ENCODE measurements at places on chromosomes 11 and 22. TPM values are rescaled to one million over a fixed set of nuclear protein-coding genes. Genes with fewer than 3 reads are reported as not detected.

The BUD13 gene
- total RNA-seq: 18.1 TPM

DNA sequence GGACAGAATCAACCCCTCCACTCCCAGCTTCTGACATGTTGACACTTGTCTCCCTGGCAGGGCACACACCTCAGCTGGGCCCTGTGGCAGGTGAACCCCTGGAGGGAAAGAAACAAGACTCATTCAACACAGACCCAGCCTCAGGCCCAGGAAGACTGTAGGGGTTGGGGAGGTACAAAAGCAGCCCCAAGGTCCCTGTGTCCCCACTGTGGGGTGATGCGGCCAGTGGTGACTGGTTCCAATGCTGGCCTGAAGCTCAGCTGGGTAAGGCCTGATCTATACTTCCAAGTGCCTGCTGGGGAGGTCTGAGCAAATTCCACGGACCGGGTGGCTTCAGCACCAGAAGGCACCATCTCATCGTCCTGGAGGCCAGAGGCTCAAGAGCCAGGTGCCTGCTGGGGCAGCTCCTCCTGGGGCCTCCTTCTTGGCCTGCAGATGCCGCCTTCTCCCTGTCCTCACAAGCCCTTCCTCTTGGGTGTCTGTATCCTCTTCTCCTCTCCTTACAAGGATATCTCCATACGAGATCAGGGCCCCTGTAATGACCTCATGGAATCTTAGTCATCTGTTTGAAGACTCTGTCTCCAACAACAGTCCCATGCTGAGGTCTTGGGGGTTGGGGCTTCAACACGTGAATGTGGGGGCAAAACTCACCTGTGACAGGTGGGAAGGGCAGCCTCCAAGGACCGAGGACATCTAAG is 1492.1 kb downstream of the BRD1 start:
- DNase-seq: no peak

GRCh38 chr11:69530278-69531070 is 49.0 kb downstream of the LINC01488 start:
- no peak for DNase-seq

The CRYBA4 gene
- total RNA-seq: not detected

- no peak for DNase-seq
Observed at GRCh38 chr11:121246021-121246768, 46.4 kb upstream of the SC5D start.

The MS4A6A gene
- not detected for total RNA-seq

DNA sequence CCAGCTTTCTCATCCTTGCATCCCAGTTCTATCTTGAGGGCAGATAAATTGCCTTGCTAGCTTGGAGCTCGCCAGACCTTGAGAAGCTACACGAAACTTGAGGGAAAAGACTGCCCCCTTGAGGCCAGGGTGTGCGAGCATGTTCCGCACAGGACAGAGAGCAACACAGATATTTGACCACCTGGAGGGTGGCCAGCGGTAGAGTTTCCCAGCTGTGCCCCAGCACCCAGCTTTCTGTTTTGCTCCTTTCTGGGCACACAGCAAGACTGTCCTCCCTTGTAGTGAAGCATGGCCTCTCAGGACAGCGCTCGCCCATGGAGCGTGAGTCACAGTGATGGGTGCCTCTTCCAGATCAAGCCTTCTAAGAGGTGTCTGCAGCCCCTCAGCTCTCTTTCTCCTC is 23.5 kb downstream of the SPATA19 start:
- no peak for DNase-seq

The BIRC3 gene
- total RNA-seq: 12.6 TPM

GRCh38 chr22:39942439-39943230 is 17.6 kb upstream of the TMA7B start:
- DNase-seq: no peak

GRCh38 chr11:130121445-130121978 is 38.1 kb upstream of the ST14 start:
- DNase-seq: no peak

DNA sequence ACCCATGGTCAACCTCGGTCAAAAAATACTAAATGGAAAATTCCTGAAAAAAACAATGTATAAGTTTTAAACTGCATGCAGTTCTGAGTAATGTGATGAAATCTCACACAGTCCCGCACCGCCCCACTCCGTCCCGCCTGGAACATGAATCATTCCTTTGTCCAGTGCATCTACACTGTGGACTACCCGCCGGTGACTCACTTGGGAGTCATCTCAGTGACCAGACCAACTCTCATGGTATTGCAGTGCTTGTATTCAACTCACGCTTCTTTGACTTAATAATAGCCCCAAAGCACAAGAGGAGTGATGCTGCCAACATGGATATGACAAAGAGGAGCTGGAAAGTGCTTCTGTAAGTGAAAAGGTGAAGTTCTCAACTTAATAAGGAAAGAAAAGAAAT is 48.8 kb downstream of the ARHGAP32 start:
- DNase-seq: peak; percentile 84

The CACNA1I gene
- total RNA-seq: not detected

DNA sequence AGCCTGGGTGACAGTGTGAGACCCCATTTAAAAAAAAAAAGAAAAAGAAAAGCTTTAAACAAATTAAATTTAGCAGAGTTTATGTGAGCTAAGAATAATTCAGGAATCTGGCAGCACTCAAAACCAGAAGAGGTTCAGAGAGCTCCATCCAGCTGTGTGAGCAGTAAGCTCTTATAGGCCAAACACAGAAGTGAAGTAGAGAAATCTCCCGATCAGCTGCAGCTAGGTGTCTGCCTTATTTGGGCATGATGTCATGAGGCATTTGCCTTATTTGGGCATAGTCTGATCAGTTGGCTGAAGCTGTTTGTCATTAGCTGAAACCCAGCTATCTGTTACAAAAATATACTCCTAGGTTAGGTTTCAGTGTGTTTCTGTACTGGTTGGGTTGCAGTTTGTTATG is 8.2 kb downstream of the MS4A15 start:
- no peak for DNase-seq

DNA sequence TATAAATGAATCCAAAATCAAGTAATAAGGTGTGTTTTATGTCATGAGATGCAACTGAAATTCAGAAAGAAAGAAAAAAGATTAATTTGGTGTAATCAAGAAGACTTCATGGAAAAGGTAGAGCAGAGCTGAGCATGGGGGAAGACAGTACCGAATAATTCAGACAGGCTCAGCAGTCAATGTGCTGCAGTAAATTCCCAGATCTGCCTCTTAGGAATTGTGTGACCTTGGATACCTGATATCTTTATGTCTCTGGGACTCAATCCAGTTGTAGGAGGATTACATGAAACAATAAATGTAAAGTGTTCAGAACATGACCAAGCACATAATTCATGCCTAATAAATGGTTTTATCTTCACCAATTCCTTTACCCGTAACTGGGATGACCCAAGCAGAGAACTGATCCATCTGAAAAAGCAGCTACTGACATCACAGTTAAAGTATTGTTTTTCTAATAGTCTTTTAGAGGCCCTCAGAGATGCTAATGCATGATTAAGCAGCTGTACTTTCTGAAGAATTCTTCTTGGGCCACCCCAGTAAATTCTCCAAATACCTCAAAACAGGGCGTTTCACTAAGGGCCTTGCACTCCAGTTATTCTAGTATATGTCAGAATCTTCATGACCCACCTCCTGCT is 7.8 kb downstream of the MS4A12 start:
- DNase-seq: no peak

DNA sequence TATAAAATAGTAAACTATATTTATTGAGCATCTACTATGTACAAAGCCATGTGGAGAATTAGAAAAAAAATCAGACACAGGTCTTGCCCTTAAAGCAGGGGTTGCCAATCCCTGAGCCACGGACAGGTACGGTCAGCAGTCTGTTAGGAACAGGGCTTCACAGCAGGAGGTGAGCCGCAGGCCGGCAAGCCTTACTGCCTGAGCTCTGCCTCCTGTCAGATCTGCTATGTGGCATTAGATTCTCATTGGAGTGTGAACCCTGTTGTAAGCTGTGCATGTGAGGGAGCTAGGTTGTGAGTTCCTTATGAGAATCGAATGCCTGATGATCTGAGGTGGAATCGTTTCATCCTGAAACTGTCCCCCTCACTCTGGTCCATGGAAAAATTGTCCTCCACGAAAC is 2.1 kb upstream of the RAG2 start:
- no peak for DNase-seq

- no peak for DNase-seq
Observed at GRCh38 chr11:36763187-36763586, 165.2 kb upstream of the RAG2 start.

DNA sequence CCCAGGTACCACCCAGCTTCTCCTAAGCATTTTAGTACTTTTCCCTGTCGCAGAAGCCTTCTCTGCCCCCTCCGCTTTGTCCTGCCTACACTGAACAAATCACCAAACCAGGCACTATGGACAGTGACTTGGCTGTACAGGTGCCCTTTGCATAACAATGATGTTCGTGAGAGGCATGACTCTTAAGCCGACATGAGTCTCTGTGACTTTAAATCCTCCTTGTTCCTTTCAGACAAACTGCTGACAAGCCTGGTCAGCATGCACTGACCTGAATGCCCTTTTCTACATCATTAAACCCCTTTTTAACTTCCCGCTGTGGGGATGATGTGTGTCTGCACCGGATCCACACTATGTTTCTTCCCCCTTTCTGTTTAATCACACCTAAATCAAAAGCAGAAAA is 16.6 kb downstream of the CAVIN3 start:
- DNase-seq: no peak

The TOB2 gene
- 24.2 TPM for total RNA-seq

Measured in Caki2 (cell line).